ENCODE measurements at places on chromosomes 13 and 19.
A peak's percentile ranks its signal among the peaks of the same experiment; 100 is the strongest.

DNA sequence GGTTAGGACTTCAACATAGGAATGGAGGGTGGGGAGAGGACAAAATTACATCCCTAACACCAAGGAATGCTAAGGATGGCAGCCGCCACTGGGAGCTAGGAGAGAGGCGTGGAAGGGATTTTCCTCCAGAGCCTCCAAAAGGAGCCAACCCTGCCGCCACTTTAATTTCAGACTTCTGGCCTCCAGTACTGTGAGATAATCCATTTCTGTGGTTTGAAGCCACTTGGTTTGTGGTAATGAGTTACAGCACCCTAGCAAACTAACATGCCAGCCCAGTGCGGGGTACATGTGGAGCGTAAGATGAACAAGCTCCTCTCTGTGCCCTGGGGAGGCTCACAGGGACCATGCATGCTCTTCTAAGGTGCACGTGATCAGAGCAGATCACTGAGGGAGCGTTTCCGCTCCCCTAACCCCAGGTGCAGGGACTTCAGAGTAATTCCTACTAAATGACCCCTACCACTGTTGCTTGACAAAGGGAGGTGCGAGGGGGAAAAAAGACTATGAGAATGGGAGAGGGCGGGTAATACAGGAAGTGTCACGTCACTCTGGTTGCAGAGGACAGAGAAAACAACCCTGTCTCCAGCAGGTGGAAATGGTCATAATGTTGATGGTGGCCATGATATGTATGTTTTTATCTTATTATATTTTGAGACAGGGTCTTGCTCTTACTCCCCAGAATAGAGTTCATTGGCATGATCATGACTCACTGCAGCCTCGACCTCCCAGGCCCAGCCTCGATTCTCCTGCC lies 12.0 kb downstream of the FPR1 start:
- no peak for DNase-seq

- DNase-seq = no peak
Measured at GRCh38 chr13:67063036-67063435, 167.1 kb downstream of the PCDH9 start.

- DNase-seq = peak; percentile 77
Measured at GRCh38 chr13:76937281-76937820, 11.0 kb upstream of the ACOD1 start.

- DNase-seq = no peak
Measured at GRCh38 chr19:50505856-50506611, 5.0 kb downstream of the JOSD2 start.

GRCh38 chr13:62710787-62711186 lies 1295.1 kb upstream of the PCDH20 start:
- no peak for DNase-seq

DNA sequence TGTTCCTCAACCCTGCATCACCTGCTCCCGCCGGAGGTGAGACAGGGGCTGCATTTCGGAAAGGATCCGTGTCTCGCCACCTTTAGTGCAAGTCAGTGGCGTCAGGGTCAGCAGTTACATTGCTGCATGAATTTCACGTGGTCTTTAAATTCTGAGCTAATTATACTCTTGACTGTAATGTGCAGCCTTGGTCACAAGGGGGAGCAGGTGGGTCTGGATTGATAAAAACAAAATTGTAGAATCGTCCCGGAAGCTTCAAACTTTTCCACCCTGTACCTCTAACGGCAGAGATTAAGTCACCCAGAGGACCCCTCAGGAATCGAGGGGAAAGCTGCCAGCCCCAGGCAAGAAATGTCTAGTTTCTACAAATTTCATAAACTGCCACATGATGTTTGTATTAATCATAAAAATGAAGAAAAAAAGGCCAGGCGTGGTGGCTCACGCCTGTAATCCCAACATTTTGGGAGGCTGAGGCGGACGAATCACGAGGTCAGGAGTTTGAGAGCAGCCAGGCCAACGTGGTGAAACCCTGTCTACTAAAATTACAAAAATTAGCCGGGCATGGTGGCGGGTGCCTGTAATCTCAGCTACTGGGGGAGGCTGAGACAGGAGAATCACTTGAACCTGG lies 20.2 kb downstream of the BBC3 start:
- DNase-seq = no peak

DNA sequence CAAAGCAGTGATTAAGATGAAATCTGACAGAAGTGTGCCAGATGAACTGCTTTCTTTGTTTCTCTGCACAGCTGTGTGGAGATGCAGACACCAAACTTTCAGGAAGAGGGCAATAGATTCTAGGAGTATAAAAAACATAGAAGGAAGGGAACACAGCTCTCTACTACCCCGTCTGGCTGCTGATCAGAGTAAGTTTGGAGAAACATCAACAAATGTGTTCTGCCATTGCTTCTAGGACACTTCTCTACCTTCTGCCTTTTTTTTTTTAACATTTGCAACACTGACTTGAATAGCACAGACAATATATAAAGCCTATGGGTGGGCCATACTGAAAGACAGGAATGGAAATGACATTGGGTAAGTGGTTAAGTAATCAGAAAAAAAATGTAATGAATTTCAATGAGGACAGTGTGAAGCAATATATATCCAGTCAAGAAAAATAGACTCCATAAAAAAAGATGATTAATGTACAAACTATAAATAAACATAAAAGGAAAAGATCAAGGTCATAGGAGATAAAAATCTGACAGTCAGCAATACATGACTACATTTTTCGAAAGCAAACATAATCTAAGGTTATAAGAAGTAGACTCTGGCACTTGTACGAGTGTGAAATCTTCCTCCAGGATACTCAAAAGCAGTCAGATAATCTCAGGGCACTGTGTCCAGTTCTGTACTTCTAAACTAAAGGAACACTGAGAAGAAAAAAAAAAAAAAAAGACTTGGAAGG lies 21.4 kb downstream of the NUFIP1 start:
- no peak for DNase-seq

DNA sequence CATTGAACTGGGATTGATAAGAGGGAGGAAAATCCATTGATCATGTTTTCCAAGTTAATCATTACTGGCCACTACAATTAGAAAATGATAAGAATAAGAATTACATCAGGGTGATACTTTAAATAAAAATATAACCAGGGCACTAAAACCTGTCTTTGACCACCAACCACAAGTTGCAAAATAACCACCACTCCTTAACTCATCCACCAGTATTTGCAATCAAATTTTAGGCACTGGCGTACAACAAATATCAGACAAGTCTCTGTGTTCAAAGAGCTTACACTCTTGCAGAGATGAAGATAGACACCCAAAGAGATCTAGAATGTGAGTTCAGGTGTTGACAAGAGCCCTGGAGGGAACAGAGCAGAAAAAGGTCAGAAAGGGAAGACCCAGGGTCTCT lies 514 bp downstream of the CEACAM3 start:
- DNase-seq = no peak

- DNase-seq = no peak
Measured at GRCh38 chr13:98761986-98762616, 9.6 kb upstream of the SLC15A1 start.

GRCh38 chr19:48982280-48982679 lies 10.8 kb downstream of the GYS1 start:
- DNase-seq = no peak

- DNase-seq = no peak
Measured at GRCh38 chr19:5932609-5933262, 18.7 kb downstream of the CAPS start.

GRCh38 chr19:11252665-11253355 lies 9.5 kb downstream of the DOCK6 start:
- DNase-seq = no peak

GRCh38 chr19:35209646-35210045 lies 18.9 kb downstream of the FAM187B start:
- DNase-seq = no peak

DNA sequence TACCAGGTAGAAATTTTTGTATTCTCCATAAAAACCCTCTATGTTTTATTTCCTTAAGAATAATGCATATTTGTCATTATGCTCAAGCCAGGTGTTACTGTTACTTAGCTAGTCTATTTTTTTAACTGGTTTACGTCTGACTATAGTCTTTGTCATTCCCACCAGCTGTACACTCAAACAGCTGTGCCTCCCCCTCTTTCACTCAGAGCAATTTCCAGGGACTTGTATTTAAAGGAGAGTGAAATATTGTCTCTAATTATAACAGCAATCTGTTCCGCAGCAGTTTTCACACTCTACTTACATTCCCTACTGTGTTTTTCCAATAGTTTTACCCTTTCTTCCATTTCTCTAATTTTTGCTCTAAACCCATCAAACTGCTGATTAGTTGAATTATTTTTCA lies 813.6 kb upstream of the MIR17HG start:
- no peak for DNase-seq

GRCh38 chr19:38099966-38100365 lies 124.1 kb downstream of the DPF1 start:
- DNase-seq = no peak

- no peak for DNase-seq
Measured at GRCh38 chr19:6773323-6773931, 919 bp downstream of the VAV1 start.

DNA sequence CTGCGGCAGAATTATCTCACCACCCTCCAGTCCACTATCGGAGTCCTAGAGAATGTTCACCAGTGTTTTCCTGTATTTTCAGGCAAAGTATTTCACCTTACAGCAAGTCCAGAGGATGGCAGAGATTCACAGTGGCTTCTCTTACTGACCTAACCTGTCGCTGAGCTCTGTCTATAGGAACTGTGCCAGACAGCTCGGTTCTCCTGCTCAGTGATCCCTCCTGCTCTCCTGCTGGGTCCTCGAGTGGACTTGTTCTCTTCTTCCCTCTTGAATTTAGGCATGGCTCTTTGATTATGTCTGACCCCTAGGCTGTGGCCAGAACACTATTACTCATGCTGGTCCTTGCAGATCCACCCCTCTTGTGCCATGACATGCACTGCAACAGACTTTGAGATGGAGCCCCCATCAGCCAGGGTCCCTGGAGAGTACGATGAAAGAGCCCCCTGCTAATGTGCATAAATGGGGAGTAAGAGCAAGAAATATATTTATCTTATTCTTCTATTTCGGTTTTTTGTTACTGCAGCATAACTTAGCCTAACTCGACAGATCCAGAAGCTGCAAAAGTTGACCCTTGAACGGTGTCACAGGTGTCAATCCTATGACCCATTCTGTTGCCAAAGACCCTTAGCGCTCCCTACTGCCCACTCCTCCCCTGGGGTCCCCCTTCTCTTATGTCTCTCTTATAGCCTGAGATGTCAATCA lies 439.4 kb downstream of the ZNF536 start:
- DNase-seq = no peak

GRCh38 chr13:48311223-48311622 lies 7.7 kb downstream of the RB1 start:
- DNase-seq = no peak

DNA sequence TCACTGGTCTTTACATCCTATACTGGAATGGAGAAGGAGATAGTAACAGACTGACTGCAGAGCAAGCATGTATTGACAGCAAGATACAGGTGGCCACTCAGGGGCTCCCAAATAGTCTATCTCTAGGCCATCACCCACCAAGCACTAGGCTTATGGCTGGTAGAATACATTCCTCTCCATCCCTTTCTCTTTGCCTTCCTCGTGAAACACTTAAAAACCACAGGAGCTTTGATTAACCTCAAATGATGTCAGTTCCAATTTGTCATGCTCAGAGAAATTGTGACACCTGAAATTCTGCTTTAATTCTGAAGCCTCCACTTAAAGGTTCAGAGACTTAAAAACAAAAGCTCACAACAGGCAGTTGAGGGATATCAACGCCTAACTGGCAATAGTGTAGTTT lies 17.2 kb downstream of the ENOX1 start:
- no peak for DNase-seq

DNA sequence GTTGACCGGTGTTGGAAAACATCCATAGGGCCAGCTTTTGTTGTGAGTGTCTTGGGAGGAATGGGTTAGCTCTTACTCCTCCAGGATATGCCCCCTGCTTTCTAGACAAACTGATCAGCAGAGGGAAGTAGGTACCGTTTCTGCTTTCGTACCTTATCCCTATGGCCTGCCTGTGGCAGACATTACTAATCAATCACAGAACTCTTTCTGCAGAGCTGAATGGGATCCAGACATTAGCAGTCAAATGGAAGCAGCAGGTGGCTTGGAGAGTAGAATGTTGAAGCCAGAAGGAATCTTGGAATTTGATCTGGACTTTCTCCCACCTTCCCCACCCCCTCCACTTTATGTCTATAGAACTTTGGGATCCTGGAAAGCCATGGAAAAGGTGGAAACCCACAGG lies 17.1 kb downstream of the NWD1 start:
- DNase-seq = no peak

- DNase-seq = no peak
Measured at GRCh38 chr13:24159357-24159756, 1.2 kb upstream of the SPATA13 start.

DNA sequence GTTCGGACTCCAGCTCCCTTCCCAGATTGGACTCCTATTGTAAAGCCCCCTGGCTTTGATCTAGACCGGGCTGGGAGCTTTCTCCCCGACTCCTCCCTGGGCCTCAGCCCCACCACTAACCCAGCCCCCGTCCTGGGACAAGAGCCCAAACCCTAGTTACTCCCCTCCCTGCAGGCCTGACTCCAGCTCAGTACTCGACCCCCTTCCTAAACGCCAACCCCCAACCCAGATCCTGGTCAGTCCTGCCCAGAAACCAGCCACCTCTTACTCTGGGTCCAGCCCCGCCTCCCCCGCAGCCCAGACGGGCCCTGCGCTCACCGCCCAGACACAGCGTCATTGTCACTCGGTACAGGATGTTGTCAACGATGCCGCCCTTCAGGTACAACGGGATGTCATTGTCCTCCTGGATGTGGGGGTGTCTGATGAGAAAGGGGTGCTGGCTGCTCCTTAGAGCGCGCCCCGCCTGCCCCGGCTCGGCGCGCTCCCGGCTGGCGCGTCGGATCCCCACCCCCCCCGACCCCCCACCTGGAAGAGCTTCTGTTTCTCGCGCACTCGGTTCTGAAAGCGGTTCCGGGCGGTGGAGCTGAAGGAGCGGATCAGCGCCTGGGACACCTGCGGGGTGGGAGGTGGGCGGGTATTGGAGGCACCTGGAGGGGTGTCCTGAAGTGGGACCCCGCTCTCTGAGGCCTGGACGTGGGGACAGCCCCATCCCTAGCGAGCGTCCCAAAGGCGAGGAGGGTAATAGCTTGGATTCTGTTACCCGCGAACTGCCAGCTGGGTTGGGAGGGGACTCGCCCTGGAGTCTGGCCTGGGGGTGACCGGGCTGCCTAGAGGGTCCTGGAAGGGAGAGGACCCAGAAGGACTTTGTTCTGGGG lies 866 bp downstream of the COX7A1 start:
- DNase-seq = no peak

Measured in AG09309 (cell line).